ENCODE measurements at places on chromosomes 2 and 18.

GRCh38 chr2:16328521-16329190 lies 337.0 kb downstream of the CYRIA start:
- no peak for DNase-seq

DNA sequence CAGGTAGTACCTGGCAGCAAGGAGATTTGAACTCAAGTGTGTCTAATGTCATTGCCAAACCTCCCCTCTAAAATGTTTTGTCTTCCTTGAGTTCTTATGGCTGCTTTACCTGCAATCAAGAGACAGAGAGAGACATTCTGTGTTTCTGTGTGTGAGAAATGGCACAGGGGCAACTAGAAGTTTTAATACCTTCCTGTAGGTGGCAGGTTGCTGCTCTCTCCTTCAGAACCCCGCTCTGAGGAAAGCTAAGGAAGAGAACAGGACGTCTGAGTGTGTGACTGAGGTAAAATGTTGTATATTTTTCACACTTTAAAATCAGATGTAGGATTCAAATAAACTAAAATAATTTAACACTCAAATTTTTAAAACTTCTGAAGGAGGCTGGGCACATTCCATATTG lies 19.2 kb downstream of the DTNA start:
- DNase-seq = no peak

- DNase-seq = no peak
Observed at GRCh38 chr2:19643117-19643518, 258.7 kb downstream of the TTC32 start.

GRCh38 chr18:62365420-62365819 lies 40.3 kb downstream of the TNFRSF11A start:
- no peak for DNase-seq

DNA sequence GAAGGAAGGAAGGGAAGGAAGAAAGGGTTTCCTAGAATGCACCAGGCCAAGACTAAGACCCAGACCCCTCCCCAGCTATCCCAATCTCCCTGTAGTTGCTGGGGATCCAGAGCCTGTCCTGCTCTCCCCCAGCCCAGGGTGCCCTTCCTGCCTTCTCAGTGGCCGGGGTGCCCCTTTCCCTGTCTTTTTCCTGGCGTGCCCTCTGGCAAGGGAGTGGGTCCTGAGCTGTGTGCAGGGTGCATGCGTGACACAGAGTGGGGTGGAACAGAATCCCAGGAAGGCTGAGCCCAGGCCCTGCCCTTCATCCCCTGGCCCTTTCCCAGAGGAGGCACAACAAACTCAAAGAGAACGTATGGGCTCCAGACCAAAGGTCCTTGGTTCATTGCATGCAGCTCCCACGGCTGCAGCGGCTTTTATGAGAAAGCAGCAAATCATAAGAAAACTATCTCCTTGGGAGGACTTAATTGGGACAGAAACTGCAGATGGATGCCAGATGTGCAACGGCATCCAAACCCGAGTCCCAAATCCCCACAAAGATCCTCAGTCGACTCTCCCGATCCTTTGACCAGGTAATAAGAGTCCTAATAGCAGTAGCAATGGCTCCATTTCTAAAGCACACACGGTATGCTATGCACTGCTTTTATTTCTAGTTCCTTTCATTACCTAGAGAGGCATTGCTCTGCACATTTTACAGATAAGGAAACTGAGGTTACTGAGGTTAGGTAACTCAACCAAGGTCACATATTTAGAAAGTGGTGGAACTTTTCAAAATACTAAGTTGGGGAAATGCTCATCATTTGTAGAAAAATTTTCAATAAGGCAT lies 12.7 kb upstream of the ARID5A start:
- no peak for DNase-seq

- DNase-seq = no peak
Observed at GRCh38 chr2:62334440-62335058, 138.6 kb downstream of the B3GNT2 start.

DNA sequence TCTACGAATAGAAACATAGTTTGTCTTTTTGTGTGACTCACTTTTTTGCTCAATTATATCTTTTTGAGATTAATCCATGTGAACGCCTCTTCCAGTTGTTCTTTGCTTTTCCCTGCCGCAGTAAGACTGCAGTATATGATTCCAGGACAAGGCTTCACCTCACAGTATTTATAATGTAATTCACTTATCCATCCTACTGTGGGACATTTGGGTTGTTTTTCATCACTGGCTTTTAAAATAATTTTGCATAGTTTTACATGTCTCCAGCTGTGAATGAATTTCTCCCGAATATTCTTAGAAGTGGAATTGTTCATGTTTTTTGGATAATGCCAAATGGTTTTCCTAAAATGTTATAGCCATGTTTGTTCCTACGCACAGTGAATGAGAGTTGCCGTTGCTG lies 21.9 kb downstream of the COPS9 start:
- DNase-seq = no peak

DNA sequence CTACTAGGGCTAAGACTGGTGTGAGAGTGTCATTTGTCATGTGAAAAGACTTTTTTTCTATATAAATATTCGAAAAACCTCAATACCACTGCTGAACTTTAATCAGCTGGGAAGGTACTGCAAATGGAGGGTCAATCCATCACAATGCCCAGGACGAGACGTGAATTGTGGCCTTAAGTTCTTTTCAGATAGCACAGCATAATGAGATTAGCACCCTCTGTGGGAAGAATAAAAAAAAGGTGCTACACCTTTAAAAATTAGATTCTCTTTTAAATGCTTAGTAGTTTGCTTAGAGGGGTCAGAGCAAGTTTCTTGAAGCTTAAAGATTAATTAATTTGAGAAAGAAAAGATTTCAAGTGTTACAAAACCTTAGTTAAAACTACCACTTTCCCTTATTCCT lies 5.6 kb downstream of the LRRTM1 start:
- no peak for DNase-seq

GRCh38 chr2:241271706-241272302 lies 43.7 kb downstream of the HDLBP start:
- peak; percentile 39 for DNase-seq

DNA sequence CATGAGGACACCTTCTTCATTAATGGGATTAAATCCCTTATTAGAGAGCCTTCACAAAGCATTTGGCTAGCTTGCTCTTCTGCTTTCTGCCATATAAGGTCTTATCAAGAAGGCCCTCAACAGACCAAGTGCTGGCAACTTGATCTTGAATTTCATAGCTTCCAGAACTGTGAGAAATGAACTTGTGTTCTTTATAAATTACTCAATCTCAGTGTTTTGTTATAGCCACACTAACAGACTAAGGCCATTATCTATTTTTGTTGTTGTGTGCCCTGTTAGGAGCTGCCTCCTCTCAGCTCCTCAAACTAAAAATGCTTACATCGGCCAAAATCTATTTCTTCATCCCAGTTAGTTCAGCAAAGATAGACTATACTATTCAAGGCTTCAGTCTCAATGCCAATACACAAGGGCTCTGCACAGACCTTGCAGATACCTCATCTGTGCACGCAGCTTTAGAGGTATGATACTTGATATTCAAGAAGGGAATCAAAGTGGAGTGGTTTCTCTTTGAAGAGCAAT lies 182.9 kb downstream of the GPD2 start:
- no peak for DNase-seq

GRCh38 chr18:44700652-44701051 lies 20.0 kb downstream of the SETBP1 start:
- DNase-seq = no peak

DNA sequence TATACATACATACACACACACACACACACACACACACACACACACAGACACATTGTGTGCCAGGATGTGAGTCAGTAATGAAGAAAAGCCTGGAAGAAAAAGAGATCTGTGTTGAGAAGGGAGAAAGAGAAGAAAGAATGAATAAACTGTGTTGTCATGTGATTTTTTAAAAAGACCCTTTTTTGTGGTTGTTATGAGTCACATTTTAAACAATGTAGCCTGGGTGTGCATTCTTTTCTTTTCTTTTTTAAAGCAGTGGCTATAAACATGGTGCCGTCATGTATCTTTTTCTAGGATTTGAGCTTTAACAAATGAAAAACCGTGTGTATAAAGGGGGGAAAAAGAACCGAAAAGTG lies 87.2 kb downstream of the NRP2 start:
- DNase-seq = no peak

- DNase-seq = no peak
Observed at GRCh38 chr2:166000401-166000800, 46.8 kb upstream of the TTC21B start.

DNA sequence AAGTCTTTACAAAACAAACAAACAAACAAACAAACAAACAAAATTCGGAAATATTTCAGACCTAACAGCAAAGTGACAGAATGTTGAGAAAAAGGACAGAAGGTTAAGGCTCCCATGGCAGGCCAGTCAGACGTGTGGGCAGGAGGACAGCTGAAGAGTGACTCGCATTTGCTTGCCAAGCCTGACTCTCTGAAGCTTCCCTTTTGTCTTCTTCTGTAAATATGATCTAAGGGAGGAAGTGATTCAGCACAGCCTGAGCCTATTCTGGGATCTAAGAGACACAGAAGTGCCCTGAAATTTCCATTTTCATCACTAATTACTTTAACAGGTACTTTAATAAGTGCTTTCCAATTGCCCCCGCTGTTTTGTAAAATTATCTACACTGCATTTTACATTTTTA lies 134.0 kb upstream of the LYPD1 start:
- no peak for DNase-seq

GRCh38 chr18:51425889-51426288 lies 228.4 kb upstream of the MEX3C start:
- no peak for DNase-seq

- DNase-seq = no peak
Observed at GRCh38 chr2:100615886-100616285, 53.1 kb downstream of the PDCL3 start.

DNA sequence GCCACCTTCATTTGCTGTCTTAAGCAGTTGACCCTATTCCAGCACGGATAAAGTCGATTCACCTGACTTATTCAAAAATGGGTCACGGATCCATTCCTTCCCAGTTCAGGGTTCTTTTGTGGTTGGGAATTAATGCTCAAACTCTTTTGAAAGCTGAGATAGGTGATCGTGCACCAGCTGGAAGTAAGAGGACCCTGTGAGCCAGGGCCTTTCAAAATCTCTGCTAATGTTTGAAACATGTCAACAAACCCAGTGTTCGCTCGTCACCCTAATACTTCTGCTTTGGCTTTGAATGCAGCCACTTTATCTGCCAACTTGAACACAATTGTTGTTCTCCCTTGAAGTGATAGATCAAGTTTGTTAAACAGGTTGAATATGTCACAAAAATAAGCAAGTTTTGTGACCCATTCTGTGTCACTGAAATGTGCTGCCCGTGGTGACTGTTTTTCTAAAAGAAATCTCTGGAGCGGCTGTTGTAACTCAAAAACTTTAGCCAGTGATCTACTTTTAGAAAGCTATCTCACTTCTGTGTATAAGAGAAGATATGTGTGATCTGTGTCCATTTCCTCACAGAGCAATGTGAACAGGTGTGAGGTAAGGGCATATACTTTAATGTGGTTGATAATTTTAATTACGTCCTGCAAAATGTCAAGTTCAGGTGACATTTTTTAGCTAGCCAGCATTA lies 16.9 kb downstream of the HAT1 start:
- no peak for DNase-seq

GRCh38 chr2:167551416-167551815 lies 663.1 kb downstream of the XIRP2 start:
- no peak for DNase-seq

GRCh38 chr18:80023173-80023572 lies 11.1 kb upstream of the RBFA start:
- DNase-seq = no peak

GRCh38 chr2:121196132-121196848 lies 88.7 kb downstream of the TFCP2L1 start:
- DNase-seq = no peak

GRCh38 chr2:4992226-4992625 lies 700.0 kb upstream of the SOX11 start:
- DNase-seq = no peak

DNA sequence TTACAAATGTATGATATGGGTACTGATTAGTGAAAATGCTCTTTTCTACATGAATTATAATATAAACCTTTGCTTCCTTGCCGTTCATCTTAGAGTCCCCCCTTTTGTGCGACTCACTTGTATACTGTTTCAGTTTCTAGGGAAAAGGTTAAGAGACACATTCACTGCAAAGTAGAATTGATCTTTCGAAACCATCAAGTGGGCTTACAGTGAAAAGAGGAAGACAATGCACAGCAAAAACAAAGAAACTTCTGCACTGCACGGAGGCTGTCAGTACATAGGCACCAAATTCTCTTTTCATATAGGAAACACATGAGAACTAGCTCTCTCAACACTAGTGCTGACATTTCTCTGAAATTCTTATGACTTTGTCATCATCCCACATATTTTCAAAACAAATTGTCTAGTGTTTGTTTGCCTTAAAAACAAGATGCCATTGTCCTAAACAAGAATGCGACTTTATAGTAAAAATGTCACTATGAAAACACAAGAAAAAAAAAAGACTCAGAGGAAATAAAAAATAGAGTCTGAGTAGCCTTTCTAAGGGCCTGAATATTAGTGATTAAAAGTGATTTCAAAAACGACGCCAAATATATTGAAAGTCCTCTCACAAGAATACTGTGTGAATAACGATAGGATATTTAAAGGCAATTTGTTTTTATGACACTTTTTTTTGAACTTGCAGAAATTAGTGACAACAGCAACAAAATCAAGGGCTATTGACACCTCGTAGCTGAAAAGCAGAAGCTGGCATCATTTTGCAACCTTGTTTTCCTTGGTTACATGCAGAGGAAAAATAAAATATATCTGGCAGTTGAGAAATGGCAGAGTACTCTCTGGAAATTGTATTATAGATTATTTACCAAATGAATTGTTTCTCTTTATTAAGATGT lies 827.0 kb downstream of the BCL11A start:
- DNase-seq = no peak

GRCh38 chr2:36561237-36561944 lies 36.6 kb downstream of the FEZ2 start:
- no peak for DNase-seq

DNA sequence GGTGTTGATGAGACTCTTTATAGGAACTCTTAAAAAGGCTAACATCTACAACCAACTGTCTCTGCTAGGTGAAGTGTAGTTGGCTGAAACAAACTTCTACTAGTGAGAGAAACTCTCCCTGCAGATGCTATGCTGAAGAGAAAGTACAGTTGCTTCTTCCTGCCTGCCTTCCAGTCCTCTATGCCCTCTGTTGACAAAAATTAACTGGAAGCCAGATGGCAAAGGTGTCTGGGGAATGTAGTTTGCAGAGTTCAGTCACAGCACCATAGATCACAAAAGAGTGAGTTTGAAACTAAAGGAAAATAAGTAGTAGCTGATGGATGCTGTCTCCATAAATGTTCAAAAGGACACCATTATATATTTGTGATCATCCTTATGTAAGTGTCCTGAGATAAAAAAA lies 958.8 kb upstream of the NRXN1 start:
- no peak for DNase-seq

GRCh38 chr2:132667706-132668105 lies 2.3 kb downstream of the LYPD1 start:
- DNase-seq = no peak

GRCh38 chr18:27665264-27665799 lies 480.2 kb upstream of the CHST9 start:
- DNase-seq = no peak

- DNase-seq = no peak
Observed at GRCh38 chr2:118179445-118179844, 91.2 kb downstream of the INSIG2 start.

Data from stimulated activated CD4-positive, alpha-beta T cell treated with anti-CD3 and anti-CD28 coated beads, Interleukin-2, amount 100 ng/mL, for 4 hours (primary cell).